ENCODE measurements at places on chromosomes 1 and 21.

GRCh38 chr21:44551340-44551961 is at the start of gene KRTAP10-2:
Gene KRTAP10-2 (minus strand): TSS chr21:44551505. CDS start chr21:44551458, 47 bp downstream.
- no peak for DNase-seq

GRCh38 chr1:9112961-9113880 is 15.7 kb downstream of the GPR157 start:
- DNase-seq = no peak

DNA sequence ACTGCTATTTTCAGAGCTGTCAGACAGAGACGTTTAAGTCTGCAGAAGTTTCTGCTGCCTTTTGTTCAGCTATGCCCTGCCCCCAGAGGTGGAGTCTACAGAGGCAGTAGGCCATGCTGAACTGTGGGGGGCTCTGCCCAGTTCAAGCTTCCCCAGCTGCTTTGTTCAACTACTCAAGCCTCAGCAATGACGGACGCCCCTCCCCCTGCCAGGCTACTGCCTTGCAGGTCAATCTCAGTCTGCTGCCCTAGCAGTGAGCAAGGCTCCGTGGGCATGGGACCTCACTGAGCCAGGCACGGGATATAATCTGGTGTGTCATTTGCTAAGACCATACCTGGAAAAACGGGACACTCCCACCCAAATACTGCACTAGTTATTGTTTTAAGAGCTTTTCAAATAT is 219.7 kb downstream of the BRINP3 start:
- DNase-seq = no peak

DNA sequence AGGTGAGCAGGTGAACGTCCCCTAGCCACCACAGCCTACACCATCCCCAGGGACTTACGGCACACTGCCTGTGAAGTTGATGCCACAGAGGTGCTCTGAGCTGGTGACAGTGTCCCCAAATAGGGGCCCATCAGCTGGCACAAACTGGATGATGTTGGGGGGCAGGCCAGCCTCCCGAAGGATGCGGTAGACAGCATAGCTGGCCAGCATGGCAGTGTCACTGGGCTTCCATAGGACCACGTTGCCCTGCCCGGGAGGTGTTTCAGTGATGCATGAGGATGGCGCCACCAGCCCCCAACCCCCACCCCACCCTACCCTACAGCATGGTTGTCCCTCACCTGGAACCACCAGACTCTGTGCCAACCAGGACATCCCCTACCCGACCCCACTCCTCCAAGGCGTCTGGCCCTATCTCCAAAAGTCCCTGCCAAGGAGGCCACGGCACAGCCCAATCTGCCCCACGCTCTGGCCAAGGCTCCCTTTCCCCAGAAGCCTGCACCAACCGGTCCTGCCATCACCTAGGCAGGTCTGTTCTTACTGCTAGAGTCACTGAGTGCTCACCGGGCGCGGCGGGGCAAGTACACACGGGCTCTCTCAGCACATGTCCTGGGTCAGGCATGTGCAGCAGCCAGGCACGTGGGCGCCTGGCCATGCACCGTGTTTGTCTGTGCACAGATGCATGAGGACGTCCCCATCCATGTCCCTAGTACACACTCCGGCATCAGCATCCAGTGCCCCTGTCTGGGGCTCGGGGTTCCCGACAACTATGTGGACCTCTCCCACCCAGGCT is 20.5 kb downstream of the ALDH4A1 start:
- no peak for DNase-seq

- DNase-seq = no peak
Observed at GRCh38 chr21:40809673-40810197, 37.2 kb downstream of the DSCAM start.

- DNase-seq = no peak
Observed at GRCh38 chr1:212432272-212432660, 454 bp upstream of the NENF start.

GRCh38 chr1:114854693-114855320 is at the start of gene SYCP1:
Gene SYCP1 (plus strand): TSS chr1:114854863. CDS start chr1:114855465, 602 bp downstream.
- DNase-seq = no peak

- DNase-seq = no peak
Observed at GRCh38 chr1:247324923-247325322, 6.7 kb downstream of the ZNF496 start.

- DNase-seq = no peak
Observed at GRCh38 chr1:91981996-91982609, 32.9 kb downstream of the BRDT start.

DNA sequence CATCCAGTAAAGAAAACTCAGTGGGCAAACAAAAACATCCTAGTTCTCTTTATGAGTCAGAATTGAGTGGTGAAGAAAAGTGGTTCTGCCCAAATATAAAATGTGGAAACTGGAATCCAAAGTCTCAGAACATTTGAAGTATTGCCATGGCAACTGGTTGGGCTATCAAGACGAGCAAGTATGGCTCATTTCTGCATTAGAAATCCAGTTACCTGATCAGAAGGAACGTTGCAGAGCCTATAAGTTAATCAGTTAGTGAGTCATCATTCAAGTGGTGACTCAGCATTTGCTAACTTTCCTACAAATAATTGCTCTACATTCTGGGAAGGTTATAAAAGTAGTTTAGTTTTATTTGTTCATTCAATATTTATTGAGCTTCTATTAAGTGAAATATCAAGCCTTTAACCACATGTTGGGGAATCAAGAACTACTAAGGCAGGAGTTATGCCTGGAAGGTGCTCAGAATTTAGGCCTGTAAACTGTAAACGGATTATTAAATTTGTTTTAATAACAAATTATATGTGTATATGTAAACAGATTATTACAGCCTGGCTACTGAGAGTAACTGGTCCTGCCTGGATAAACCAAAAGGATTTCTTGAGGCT is 104.3 kb downstream of the PAPPA2 start:
- no peak for DNase-seq

GRCh38 chr1:244849189-244849866 is 13.9 kb downstream of the COX20 start:
- no peak for DNase-seq

DNA sequence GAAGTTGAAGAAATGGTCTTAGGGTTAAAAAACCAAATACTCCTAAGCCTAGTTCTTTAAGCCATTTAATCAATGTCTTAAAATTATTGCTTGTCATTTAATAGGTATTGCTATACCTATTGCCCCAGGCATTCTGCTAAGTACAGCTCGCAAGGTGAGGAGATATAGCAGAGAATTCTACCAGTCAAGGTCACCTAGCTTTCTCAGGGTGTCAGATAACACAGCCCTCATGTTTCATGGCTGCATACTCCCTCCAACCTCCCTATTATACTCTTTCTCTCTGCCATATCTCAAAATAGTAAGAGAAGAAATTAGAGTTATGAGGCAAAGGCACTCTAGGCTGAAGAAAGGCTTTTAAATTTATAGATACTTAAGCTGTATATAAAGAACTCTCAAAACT is 68.4 kb upstream of the GPR88 start:
- DNase-seq = no peak

- no peak for DNase-seq
Observed at GRCh38 chr1:202105571-202106339, 17.0 kb upstream of the GPR37L1 start.

DNA sequence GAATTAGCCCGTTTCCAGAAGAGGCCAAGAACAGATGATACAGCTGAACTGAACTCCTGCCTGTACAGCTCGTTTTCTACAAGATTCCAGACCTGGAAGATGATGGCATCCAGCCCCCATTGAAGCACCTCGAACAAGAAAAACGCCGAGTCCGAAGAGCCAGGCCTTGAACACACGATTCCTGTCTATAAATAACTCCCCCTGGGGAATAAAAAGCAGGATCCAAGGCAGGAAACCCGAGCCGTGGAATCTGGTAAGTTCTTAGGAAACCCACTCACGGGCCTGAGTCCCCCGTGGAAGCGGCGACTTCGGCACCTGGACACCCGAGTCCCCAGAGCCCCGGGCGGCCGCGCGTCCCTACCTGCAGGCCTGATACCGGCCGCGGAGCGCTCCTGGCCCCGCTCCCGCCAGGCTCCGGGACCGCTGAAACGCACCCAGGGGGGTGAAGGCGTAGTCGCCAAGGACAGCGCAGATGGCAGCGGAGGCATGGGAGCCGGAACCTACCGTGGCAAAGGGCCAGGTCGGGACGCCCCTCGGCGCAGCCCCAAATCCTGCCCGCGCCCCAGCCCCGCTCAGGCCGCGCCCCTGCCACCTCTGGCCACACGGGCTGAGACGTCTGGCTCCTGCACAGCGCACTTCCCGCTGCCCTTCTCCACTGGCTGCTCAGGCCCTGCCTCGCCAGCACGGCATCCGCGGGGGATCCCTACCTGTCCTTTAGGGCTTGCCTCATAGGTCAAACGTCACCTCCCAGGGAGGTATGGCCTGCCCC is 14.0 kb upstream of the HLCS start:
- no peak for DNase-seq

- DNase-seq = no peak
Observed at GRCh38 chr21:44272284-44272858, 10.7 kb upstream of the DNMT3L start.

GRCh38 chr1:22318279-22318981 is 133.2 kb upstream of the ZBTB40 start:
- no peak for DNase-seq
